ENCODE measurements at places on chromosomes 2 and 18. TPM values are rescaled to one million over a fixed set of nuclear protein-coding genes. Genes with fewer than 3 reads are reported as not detected.
A peak's percentile ranks its signal among the peaks of the same experiment; 100 is the strongest.

DNA sequence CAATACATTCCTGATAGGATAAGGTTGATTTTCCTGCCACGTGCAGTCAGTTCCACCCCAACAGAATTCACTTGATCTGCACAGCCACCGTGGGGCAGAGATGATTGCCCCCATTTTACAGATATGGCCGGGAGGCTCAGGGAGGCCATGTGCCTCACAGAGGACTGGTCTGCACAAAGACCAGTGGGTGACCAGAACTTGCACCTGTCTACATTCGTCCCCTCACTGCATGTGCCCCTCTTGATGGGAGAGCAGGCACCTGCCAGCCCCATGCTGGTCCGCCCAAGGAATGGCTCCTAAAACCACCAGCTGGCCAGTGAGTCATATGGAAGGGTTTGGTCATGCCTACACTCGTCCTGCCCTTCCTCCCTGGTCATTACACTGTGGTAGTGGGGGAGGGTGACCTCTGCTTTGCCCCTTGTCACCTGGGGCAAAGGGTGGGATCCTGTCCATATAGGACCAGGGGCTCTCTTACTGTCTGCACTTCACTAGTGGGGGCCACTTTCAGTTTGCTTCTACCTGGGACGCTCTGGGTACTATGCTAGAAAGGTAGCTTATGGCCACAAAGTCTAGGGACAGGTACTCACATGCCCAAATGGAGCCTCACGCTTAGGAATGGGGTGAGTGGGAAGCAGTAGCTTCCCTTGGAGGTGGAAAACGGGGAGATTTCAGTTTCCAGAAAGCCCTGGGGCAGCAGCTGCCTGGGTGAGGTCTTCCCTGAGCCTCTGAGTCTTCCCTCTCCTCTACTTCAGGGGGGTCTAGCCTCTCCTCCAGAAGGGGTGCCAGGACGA lies 14.7 kb downstream of the RRM2 start:
- H3K36me3 ChIP-seq = no peaks in the 10 kb centered on the region
- no peak overlapping the region for H3K4me3 ChIP-seq
- no peaks in the 10 kb centered on the region for H3K27me3 ChIP-seq
- no peak overlapping the region for H3K27ac ChIP-seq
- DNase-seq = no peak

- no peak for DNase-seq
- H3K27me3 ChIP-seq = no peaks in the 10 kb centered on the region
- H3K27ac ChIP-seq = no peak overlapping the region
- no peaks in the 10 kb centered on the region for H3K4me1 ChIP-seq
Measured at GRCh38 chr2:145617420-145617819, 1097.5 kb upstream of the ZEB2 start.

GRCh38 chr2:85727798-85728197 lies 26.0 kb upstream of the ATOH8 start:
- H3K27me3 ChIP-seq = no peaks in the 10 kb centered on the region
- peak overlapping the region; percentile 61 for H3K27ac ChIP-seq
- H3K4me3 ChIP-seq = no peak overlapping the region
- H3K4me1 ChIP-seq = peaks cover 47% of the 10 kb centered on the region
- DNase-seq = no peak

- no peaks in the 10 kb centered on the region for H3K36me3 ChIP-seq
- no peak overlapping the region for H3K27ac ChIP-seq
Measured at GRCh38 chr18:67600181-67601180, 84.0 kb upstream of the DSEL start.

GRCh38 chr18:5488844-5489243 lies 55.0 kb downstream of the EPB41L3 start:
- H3K36me3 ChIP-seq = no peaks in the 10 kb centered on the region
- H3K27me3 ChIP-seq = no peaks in the 10 kb centered on the region
- no peak overlapping the region for H3K27ac ChIP-seq
- no peak for DNase-seq
- H3K4me3 ChIP-seq = no peak overlapping the region

GRCh38 chr18:79645291-79645983 lies 34.2 kb upstream of the CTDP1 start:
- no peak overlapping the region for H3K27ac ChIP-seq
- H3K36me3 ChIP-seq = no peaks in the 10 kb centered on the region
- H3K4me3 ChIP-seq = no peak overlapping the region
- H3K4me1 ChIP-seq = peaks cover 10% of the 10 kb centered on the region
- no peak for DNase-seq
- no peaks in the 10 kb centered on the region for H3K27me3 ChIP-seq

DNA sequence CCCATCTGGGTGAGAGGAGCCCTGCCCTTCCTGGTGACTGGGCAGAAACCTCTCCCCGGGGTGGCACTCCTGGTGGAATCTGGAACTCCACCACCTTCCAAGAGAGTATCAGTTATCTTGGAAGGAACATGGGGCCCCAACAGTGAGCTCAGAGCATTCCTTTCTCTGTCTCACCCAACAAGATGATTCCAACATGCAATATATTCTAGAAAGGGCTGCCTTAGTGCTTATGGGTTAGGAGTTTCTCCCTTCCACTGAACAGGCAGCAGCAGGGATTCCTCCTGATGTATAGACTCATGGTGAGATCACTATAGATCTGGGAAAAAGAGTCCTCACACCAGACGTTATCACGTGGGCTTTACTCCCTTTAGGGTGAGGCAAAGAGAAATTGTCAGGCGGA lies 147.1 kb downstream of the COL4A4 start:
- DNase-seq = no peak
- H3K27ac ChIP-seq = no peak overlapping the region
- no peaks in the 10 kb centered on the region for H3K27me3 ChIP-seq

DNA sequence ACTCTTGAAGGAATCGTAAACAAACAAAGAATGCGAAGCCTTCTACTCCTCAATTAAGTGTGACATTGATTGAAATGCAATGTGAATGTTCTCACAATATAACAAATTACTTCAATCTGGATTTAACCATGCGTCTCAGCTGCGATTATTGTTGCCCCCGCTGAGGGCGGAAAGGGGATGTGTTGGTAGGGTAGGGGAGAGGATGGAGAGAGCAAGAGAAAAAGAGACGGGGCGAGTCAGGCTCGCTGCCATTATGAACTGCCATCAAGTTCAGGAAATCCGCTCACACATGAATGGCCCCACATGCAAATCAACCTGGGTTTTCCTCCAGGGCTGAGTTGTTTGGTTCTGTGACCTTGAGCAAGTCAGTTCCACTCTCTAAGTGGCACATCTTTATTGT lies 129.8 kb downstream of the PXDN start:
- no peak for DNase-seq
- H3K36me3 ChIP-seq = no peaks in the 10 kb centered on the region
- no peaks in the 10 kb centered on the region for H3K27me3 ChIP-seq
- no peaks in the 10 kb centered on the region for H3K4me1 ChIP-seq

DNA sequence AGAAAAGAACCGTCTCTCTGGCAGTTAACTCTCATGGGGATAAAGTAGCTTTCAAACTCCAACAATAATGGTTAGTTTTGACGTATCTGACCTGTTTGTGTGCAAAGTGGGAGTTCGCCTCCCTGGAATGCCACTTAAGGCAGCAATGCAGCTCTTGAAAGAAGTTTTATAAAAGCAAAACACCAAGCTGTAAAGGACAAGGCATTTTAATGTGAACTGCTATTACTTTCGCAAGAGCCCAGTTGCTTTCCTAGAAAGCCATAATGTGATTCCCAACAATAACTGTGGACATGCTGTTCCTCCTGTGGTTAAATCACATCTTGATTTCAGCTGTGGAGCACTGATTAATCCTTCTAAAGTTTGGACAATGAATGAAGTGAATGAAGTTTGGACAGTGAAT lies 303.7 kb downstream of the PTPRM start:
- H3K27me3 ChIP-seq = no peaks in the 10 kb centered on the region
- no peak for DNase-seq
- H3K27ac ChIP-seq = no peak overlapping the region
- no peak overlapping the region for H3K4me3 ChIP-seq
- no peaks in the 10 kb centered on the region for H3K36me3 ChIP-seq
- peaks cover 8% of the 10 kb centered on the region for H3K4me1 ChIP-seq

GRCh38 chr2:52570716-52571115 lies 1196.9 kb upstream of the CHAC2 start:
- no peak overlapping the region for H3K27ac ChIP-seq
- H3K27me3 ChIP-seq = no peaks in the 10 kb centered on the region
- no peak for DNase-seq
- no peaks in the 10 kb centered on the region for H3K36me3 ChIP-seq

GRCh38 chr2:192828175-192828574 lies 633.4 kb upstream of the TMEFF2 start:
- no peaks in the 10 kb centered on the region for H3K4me1 ChIP-seq
- no peak overlapping the region for H3K27ac ChIP-seq
- no peaks in the 10 kb centered on the region for H3K27me3 ChIP-seq
- DNase-seq = no peak
- no peaks in the 10 kb centered on the region for H3K36me3 ChIP-seq
- no peak overlapping the region for H3K4me3 ChIP-seq

GRCh38 chr2:12318427-12319057 lies 398.2 kb upstream of the TRIB2 start:
- H3K36me3 ChIP-seq = no peaks in the 10 kb centered on the region
- no peaks in the 10 kb centered on the region for H3K4me1 ChIP-seq
- DNase-seq = no peak
- no peak overlapping the region for H3K27ac ChIP-seq

GRCh38 chr2:134776836-134777235 lies 58.0 kb upstream of the TMEM163 start:
- H3K27me3 ChIP-seq = no peaks in the 10 kb centered on the region
- no peak overlapping the region for H3K4me3 ChIP-seq
- H3K4me1 ChIP-seq = no peaks in the 10 kb centered on the region
- no peaks in the 10 kb centered on the region for H3K36me3 ChIP-seq
- no peak overlapping the region for H3K27ac ChIP-seq

- H3K27ac ChIP-seq = no peak overlapping the region
- no peaks in the 10 kb centered on the region for H3K27me3 ChIP-seq
- DNase-seq = no peak
- H3K4me3 ChIP-seq = no peak overlapping the region
- H3K4me1 ChIP-seq = no peaks in the 10 kb centered on the region
Measured at GRCh38 chr2:27506587-27506986, 9.9 kb downstream of the GCKR start.

DNA sequence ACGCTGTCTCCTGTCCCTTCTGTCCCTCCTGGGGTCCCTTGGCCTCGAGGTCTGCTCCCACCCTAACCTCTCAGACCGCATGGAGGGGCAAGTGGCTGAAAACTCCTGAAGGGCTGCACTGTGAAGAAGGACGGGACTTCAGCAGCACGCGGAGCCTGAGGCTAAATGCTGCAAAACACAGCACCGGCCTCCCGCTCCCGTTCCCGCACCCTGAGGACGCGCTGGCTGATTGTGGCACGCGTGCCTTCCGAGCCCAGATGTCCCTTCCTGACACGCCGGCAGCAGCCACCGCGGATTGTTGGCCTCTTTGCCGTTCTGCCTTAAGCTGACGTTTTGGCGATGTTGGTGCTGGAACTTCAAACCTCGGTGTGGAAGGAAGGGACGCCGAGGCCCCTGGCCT lies 125.9 kb upstream of the CTDP1 start:
- DNase-seq = no peak
- no peaks in the 10 kb centered on the region for H3K4me1 ChIP-seq
- H3K27ac ChIP-seq = no peak overlapping the region
- H3K4me3 ChIP-seq = no peak overlapping the region

GRCh38 chr18:64207820-64208219 lies 58.9 kb upstream of the LINC00305 start:
- no peaks in the 10 kb centered on the region for H3K36me3 ChIP-seq
- DNase-seq = no peak
- no peaks in the 10 kb centered on the region for H3K4me1 ChIP-seq

- no peak for DNase-seq
- H3K36me3 ChIP-seq = no peaks in the 10 kb centered on the region
Measured at GRCh38 chr2:168212866-168213265, 34.5 kb downstream of the STK39 start.

GRCh38 chr2:99786636-99787390 lies 297.0 kb upstream of the REV1 start:
- no peaks in the 10 kb centered on the region for H3K4me1 ChIP-seq
- H3K36me3 ChIP-seq = no peaks in the 10 kb centered on the region
- DNase-seq = no peak
- H3K4me3 ChIP-seq = no peak overlapping the region
- no peak overlapping the region for H3K27ac ChIP-seq
- H3K27me3 ChIP-seq = no peaks in the 10 kb centered on the region

DNA sequence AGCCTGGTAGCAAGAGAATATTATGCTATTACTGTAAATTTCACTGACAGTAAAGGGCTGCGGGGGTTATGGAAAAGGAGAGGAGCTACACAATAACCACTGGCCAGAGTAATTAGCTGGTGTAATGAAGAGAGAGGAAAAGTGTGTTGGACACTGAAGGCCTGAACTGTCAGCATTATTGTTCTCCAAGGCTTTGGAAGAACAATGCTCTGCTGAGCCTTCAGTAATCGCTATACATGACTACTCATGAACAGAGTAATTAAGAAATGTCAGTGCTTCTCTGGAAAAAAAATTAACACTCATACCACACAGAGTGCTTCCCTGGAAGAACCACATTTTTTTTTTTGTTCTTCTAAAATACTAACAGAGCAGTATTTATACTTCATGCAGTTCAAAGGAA lies 931.3 kb downstream of the CPS1 start:
- H3K4me1 ChIP-seq = no peaks in the 10 kb centered on the region
- H3K36me3 ChIP-seq = no peaks in the 10 kb centered on the region
- H3K4me3 ChIP-seq = no peak overlapping the region
- no peak for DNase-seq
- H3K27ac ChIP-seq = no peak overlapping the region

DNA sequence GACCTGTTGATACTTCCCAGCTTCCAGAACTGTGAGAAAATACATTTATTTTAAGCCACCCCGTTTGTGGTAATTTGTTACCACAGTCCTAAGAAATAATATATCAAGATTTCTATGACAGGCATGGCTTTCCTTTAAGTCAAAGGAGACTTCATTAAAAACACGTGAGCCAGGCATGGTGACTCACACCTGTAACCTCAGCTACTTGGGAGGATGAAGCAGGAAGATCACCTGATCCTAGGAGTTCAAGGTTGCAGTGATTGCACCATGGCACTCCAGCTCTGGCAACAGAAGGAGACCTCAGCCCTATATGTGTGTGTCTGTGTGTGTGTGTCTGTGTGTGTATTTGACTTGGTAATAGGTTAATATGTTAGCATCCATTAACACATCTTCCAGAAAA lies 69.8 kb upstream of the SCN7A start:
- no peak overlapping the region for H3K4me3 ChIP-seq
- no peak for DNase-seq
- H3K27ac ChIP-seq = no peak overlapping the region

GRCh38 chr2:26585966-26586365 lies 55.2 kb downstream of the CIB4 start:
- no peaks in the 10 kb centered on the region for H3K4me1 ChIP-seq
- H3K4me3 ChIP-seq = no peak overlapping the region
- H3K27me3 ChIP-seq = no peaks in the 10 kb centered on the region
- no peak overlapping the region for H3K27ac ChIP-seq

GRCh38 chr2:201931951-201932350 lies 101.7 kb upstream of the FZD7 start:
- H3K36me3 ChIP-seq = no peaks in the 10 kb centered on the region
- no peak overlapping the region for H3K4me3 ChIP-seq
- H3K27me3 ChIP-seq = no peaks in the 10 kb centered on the region
- DNase-seq = no peak
- H3K27ac ChIP-seq = no peak overlapping the region
- no peaks in the 10 kb centered on the region for H3K4me1 ChIP-seq

SPDYA gene
- total RNA-seq = 4.4 TPM

OSBPL1A gene
- total RNA-seq = 109 TPM

MATN3 gene
- 35.2 TPM for total RNA-seq

CD8B2 gene
- not detected for total RNA-seq

UGT1A10 gene
- not detected for total RNA-seq

UGT1A9 gene
- total RNA-seq = not detected

EMILIN1 gene
- 69.5 TPM for total RNA-seq

All from tibial nerve (tissue), 4 donors.